ENCODE measurements at places on chromosomes 16 and 17.
A peak's percentile ranks its signal among the peaks of the same experiment; 100 is the strongest.

DNA sequence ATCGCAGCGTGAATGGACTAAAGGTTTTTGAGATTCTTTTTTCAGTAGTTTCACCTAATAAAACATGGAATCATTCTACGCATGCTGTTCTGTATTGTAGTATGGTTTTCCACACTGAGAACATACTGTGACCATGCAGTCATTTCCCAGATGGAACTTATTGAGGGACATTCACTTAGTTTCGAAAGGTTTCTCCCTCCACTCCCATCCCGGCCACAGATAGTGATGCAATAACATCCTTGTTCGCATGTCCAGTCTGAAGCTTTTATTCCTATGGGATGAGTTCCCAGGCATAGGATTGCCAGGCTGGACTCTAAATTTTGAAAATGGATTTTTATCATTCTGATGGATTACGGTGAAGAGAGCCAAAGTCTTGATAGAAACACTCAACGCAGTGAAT lies 420.4 kb downstream of the WWOX start:
- no peak for DNase-seq

GRCh38 chr16:73738266-73738665 lies 558.3 kb upstream of the PSMD7 start:
- no peak for DNase-seq

DNA sequence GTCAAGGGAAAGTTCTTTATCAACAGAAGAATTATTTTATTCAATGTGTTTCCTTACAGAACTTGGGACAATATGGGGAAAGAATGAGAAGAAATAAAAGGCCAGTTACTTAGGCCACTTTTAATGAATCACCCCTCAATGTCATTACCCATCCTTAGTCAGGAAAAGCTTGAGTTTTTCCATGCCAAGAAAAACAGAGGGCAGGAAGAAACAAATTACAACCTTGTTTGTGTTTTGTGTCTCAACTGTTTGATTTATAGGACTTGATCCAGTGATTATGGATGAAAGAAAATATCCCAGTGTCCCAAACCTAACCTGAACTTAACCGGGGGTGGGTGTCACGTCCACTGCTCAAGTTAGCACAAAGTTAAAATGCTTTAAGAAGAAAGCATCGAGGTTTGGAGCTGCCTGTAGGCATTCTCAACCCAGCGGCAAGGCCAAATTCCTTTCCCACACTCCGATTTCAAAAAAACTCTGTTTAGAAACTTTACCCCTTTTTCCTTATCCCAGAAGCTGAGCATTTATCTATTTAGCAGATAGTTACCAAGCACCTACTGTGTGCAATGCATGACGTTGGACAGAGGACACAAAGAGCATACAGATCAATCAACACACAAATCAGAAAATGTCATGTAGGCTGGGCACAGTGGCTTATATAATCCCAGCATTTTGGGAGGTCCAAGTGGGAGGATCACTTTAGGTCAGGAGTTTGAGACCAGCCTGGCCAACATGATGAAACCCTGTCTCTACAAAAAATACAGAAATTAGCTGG lies 14.0 kb upstream of the CYB5B start:
- DNase-seq = peak; percentile 39

GRCh38 chr17:20206068-20206467 lies 196.9 kb downstream of the SPECC1 start:
- no peak for DNase-seq

DNA sequence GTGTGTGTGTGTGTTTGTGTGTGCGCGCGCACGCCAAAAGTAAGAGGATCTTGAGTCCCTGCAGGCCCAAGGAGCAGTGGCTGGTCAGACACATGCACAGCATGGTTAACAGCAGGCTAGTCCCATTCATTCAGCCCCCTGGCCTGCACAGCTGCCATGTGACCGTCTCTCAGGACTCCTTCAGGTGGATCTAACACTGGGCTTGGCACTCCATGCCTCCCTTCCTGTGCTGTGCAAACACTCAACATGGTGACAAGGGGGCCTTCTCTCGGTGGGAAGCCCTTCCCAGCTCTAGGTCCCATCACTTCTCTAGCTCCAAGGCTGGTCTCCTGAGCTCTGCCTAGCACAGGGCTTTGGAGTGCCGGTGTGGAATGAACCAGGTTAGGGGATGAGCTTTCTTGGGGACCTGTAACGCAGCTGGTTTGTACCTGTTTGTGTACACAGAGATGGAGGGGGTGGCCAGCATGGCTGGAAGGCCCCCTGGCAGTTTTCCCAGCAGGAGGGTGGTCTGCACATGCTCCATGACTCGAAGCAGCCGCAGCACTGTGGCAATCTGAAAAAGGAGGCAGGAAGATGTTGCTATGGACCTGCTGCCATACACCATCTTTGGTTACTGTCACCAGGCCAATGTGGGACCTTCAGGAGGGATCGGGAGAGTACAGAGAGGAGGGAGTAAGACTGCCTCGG lies 69.4 kb upstream of the GCSH start:
- DNase-seq = no peak

DNA sequence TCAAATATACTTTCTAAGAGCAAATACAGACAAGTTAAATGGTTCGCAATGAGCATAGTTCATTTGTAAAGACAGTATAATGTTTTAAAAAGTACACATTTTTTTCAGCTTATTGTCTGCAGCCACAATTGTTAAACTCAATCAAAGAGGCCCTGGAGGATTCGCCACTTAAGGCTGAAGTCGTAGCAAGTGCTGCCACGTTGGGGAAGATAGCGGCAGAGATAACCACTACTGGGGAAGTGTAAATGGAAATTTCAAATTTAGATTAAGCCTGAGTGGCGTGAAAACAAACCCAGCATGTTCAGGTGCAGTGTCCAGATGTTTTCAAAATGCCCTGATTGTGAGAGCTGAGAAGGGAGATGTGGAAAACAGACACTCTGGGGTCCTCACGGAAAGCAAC lies 8.4 kb downstream of the PMP22 start:
- no peak for DNase-seq

DNA sequence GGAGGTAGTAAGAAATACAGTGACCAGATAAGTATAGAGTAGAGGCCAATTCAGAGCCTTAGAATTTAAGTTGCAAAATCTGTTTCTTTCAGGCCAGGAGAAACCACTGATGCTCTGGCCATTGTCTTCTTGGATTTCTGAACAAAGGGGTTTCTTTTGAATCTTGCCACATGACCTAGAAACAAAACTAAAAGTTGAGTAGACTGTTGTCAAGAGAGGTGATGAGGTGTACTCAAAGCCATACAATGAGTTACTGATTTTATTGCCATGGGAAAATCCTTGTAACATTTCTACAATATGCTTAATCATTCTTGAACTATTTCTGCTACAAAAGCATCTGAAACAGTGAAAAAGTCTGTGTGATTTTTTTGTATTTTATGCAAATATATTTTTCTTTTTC lies 881.3 kb downstream of the CDH11 start:
- DNase-seq = peak; percentile 48

DNA sequence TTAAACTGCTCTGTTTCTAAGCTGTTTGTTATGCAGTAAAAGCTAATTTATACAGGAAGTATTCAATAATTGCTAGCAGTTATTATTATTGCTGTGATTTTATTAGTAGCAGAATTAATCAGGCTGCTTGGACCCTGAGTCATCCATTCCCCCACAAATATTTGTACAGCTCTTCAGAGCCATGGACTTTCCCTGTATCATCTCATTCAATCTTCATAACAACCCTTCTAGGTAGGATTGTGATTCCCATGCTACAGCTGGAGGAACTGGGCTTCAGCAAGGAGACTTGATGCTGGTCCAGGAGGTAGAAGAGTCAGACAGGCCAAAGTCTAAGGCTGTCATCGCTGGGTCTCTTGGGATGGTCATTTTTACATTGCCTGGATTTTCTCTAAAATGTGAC lies 208.3 kb downstream of the C16orf95 start:
- DNase-seq = no peak

DNA sequence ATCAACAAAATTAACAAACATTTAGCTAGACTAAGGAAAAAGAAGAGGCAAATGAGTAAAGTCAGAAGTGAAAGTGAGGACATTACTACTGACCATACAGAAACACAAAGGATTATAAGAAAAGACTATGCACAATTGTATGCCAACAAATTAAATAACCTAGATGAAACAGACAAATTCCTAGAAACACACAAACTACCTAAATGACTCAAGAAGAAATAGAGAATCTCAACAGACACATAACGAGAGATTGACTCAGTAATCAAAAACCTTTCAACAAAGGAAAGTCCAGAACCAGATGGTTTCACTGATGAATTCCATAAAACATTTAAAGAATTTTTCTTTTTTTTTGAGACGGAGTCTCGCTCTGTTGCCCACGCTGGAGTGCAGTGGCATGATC lies 35.7 kb upstream of the MYLK3 start:
- DNase-seq = no peak

GRCh38 chr17:4266550-4266949 lies 2.8 kb upstream of the ANKFY1 start:
- no peak for DNase-seq

GRCh38 chr17:79220201-79220712 lies 145.6 kb downstream of the ENGASE start:
- DNase-seq = no peak

GRCh38 chr16:67858500-67858899 lies 11.0 kb upstream of the CENPT start:
- DNase-seq = no peak

- no peak for DNase-seq
Observed at GRCh38 chr17:36128411-36128978, 24.9 kb downstream of the CCL4 start.

DNA sequence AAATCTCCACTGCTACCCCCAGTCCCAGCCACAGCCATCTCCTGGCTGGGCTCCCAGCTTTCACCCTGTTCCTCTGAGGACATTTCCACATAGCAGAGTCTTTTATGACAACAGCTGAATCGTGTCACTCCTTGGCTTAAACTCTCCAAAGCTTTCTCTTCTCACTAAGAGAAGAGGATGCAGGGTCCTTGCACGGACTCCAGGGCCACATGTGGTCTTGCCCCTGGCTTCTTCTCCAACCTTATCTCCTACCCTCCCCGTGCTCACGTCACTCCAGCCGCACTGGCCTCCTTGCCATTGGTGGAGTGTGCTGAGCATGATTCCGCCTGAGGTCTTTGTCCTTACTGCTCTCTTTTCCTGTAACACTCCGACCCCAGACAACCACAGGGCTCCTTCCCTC lies 39.9 kb upstream of the CCDC182 start:
- no peak for DNase-seq

GRCh38 chr16:73547552-73548403 lies 499.9 kb upstream of the ZFHX3 start:
- DNase-seq = no peak

DNA sequence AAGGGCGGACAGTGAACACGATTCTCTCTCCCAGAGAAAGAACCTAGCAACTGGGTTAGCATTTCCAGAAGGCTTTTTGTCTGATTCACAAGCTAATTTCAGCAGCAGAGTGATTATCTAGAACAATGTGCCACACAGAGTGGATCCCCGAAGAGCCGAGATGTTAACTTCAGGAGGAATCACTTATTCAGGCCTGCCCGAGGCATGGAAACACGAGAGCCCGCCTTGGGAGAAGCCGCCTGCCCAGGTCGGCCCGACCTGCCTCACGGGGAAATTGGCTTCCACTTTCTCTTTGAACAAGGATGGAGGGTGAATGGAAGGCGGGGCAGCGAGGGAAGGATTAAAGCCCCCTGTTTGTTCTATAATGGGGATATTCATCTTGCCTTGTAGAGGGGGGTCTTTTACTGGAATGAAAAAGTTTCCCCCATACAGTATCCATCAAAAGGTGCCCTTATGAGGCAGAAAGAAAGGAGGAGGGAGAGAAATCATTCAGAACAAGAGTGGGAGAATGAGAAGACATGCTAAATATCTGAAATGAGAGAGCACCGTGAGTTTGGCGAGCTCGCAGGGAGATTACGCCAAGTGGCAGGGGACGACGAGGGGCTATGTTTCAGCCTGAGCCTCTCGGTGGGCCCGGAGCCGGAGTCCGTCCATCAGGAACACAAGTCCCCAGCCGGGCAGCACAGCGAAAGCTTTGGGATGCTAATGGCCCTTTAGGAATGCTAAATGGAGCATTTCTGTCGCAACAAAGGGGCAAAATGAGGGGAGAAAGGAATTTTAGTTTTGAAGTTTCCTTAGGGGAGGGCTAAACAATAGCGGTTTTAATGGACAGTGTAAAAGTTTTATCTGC lies 33.0 kb downstream of the NTN1 start:
- DNase-seq = no peak

DNA sequence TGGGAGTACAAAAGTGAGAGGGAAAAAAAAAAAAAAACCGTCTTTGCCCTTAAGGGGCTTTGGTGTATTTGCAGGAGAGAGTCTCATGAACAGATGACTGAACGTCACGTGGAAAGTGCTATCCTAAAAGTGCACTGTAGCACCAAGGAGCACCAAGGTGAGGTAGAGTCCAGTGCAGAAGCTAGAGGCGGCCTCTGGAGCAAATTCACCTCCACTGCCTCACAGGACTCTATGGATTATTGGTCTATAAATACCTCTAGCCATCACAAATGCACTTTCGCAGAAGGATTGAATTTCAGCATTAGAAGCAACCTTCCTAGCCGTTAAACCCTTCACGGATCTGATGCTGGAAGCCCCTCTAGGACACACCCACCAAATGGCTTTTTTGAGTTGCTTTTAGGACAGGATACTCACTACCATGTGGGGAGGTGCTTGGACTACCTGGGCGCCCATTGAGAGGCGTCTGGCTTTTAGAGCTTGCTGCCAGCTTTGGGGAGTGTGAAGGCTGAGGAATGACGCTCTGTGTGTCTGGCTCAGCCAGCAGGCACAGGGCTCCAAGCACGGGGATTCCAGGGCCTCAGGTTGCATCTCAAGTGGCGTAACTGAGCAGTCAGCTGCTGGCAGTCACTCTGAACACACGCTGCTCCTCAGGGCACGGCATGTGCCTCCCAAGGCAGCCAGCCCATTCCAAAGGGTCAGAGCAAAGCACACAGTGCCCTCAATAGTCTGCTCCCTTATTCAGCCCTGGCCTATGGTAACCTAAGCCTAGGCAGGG lies 52.7 kb downstream of the CDRT4 start:
- DNase-seq = no peak

DNA sequence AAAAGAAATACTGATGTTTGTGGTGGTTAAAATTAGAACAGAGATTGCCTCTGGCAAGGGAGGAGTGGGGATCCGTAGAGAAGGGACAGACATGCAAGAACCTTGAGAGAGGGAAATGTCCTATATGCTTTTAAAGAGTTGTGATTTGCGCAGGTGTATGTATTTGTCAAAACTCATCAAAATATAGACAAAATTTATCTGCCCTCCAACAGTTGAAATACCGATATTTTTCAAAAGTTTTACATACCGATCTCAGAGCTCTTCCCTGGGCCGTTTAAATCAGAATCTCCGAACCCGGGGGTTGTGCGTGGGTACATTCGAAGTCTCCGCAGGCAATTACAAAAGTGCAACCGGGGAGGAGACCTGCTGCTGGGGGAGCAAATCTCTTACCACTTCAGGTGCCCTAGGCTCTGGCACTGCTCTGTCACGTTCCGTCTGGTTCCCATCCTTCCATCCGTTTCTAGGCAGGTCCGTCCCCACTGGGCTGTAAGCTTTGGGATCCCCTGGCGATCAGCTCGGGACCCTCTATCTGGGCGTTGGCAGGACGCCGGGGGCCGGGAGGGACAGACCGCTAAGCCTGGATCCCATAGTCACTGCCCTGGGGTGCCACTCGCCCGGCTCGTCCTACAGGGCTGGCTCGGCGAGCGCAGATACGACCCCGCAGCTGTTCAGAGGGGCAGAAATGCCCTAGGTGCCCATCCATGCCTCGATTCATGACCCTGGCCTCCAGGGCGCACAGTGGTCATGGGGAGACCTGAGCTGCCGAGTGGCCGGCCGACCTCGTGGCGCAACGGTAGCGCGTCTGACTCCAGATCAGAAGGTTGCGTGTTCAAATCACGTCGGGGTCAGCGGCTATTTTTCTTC lies 4.2 kb downstream of the BORCS6 start:
- DNase-seq = no peak
